ENCODE measurements at places on chromosomes 12 and 14. TPM values are rescaled to one million over a fixed set of nuclear protein-coding genes. Genes with fewer than 3 reads are reported as not detected.

Gene C12orf42
- total RNA-seq: not detected

Gene TGM1
- total RNA-seq: 0.36 TPM

Gene KRT72
- total RNA-seq: not detected

Gene RTL1
- not detected for total RNA-seq

All from fibroblast of the aortic adventitia (primary cell).